ENCODE measurements at places on chromosomes 7 and 10.
A peak's percentile ranks its signal among the peaks of the same experiment; 100 is the strongest.

- no peaks in the 10 kb centered on the region for H3K27me3 ChIP-seq
- no peaks in the 10 kb centered on the region for H3K4me1 ChIP-seq
- no peak overlapping the region for H3K27ac ChIP-seq
- DNase-seq: no peak
Observed at GRCh38 chr10:70660722-70661121, 11.6 kb upstream of the ADAMTS14 start.

GRCh38 chr10:121157998-121158397 is 306.8 kb downstream of the WDR11 start:
- DNase-seq: no peak
- H3K4me1 ChIP-seq: no peaks in the 10 kb centered on the region
- H3K36me3 ChIP-seq: no peaks in the 10 kb centered on the region
- no peaks in the 10 kb centered on the region for H3K27me3 ChIP-seq
- no peak overlapping the region for H3K4me3 ChIP-seq
- H3K27ac ChIP-seq: no peak overlapping the region

DNA sequence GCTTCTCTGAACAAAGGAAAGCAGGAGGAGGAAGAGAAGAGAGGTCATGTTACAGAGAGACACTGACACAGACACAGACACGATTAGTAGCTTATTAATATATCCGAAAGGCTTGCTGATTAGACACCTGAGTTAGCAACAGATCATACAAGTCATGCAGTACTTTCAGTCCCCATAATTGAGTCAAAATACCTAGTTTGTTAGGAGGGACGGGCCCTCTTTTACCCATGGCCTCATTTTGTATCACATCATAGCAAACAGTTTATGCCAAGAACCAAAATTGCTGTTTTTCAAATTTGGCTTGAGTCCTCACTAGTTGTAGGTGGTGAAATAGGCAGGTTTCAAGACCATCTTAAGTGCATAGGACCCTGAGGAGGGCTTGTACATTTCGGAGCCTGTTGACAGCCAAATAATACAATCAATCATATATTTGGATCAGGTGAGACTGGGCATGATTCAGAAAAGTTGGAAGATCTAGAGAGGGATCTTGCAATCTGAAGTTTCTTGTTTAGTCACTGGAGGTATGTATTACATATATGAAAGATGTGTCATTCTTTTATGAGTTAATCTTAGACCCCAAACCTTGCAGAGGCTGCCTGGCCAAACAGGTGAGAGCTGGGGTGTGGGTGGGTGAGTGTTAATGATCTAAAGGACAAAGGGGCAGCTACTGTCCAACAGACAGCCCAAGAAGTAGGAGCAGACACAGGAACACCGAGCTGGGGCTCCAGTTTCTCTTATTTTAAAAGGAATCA is 65.4 kb downstream of the PRPF18 start:
- no peak overlapping the region for H3K4me3 ChIP-seq
- no peak overlapping the region for H3K27ac ChIP-seq
- peaks cover 18% of the 10 kb centered on the region for H3K36me3 ChIP-seq
- H3K4me1 ChIP-seq: no peaks in the 10 kb centered on the region

GRCh38 chr7:4747746-4748145 is 27.7 kb upstream of the AP5Z1 start:
- no peaks in the 10 kb centered on the region for H3K36me3 ChIP-seq
- peaks cover 1% of the 10 kb centered on the region for H3K27me3 ChIP-seq
- H3K4me3 ChIP-seq: no peak overlapping the region
- no peak overlapping the region for H3K27ac ChIP-seq
- no peaks in the 10 kb centered on the region for H3K4me1 ChIP-seq

GRCh38 chr10:24617771-24618396 is 105.8 kb downstream of the ARHGAP21 start:
- no peaks in the 10 kb centered on the region for H3K27me3 ChIP-seq
- peak; percentile 60 for DNase-seq
- H3K27ac ChIP-seq: no peak overlapping the region
- no peaks in the 10 kb centered on the region for H3K4me1 ChIP-seq
- H3K4me3 ChIP-seq: no peak overlapping the region

- H3K27me3 ChIP-seq: no peaks in the 10 kb centered on the region
- H3K27ac ChIP-seq: no peak overlapping the region
- H3K36me3 ChIP-seq: peaks cover 7% of the 10 kb centered on the region
- peaks cover 11% of the 10 kb centered on the region for H3K4me1 ChIP-seq
Observed at GRCh38 chr7:50754241-50754640, 28.5 kb downstream of the GRB10 start.

DNA sequence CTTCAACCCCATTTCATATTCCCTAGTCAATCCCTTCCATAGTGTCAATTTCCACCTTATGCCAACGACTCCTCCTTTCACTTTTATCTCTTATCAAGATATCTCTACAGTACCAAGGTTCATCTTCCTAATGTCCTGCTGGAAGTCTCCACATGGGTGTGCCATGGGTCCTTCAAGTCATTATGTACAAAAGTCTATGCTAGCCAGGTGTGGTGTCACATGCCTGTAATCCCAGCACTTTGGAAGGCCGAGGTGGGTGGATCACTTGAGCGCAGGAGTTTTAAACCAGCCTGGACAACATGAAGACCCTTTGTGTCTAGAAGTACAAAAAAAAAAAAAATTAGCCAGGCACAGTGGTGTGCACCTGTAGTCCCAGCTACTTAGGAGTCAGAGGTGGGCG is 47.6 kb downstream of the PRTFDC1 start:
- no peak overlapping the region for H3K4me3 ChIP-seq
- H3K27me3 ChIP-seq: no peaks in the 10 kb centered on the region
- no peak overlapping the region for H3K27ac ChIP-seq
- no peaks in the 10 kb centered on the region for H3K4me1 ChIP-seq

GRCh38 chr10:7445474-7446185 is 34.8 kb upstream of the SFMBT2 start:
- no peak overlapping the region for H3K27ac ChIP-seq
- H3K36me3 ChIP-seq: no peaks in the 10 kb centered on the region
- H3K4me1 ChIP-seq: peaks cover 3% of the 10 kb centered on the region
- DNase-seq: no peak
- no peak overlapping the region for H3K4me3 ChIP-seq
- H3K27me3 ChIP-seq: no peaks in the 10 kb centered on the region

DNA sequence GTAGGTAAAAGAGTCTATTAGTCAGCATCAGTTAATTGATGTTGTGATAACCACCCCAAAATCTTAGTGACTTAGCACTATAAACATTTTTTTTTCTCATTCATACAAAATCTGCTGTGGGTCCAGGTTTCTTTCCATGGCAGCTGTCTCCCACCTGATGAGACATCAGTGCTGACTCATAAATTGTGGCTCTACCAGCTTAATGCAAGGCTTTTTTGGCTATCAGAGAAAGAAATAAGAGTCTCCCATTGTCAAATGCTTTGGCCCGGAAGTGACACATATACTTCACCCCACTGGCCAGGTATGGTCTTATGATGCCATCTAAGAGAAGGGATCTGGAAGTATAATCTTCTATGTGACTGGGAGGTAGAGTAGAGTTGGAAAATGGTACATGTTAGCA is 14.5 kb downstream of the DNAJB9 start:
- no peaks in the 10 kb centered on the region for H3K27me3 ChIP-seq
- peaks cover 6% of the 10 kb centered on the region for H3K4me1 ChIP-seq
- H3K36me3 ChIP-seq: no peaks in the 10 kb centered on the region
- DNase-seq: no peak

DNA sequence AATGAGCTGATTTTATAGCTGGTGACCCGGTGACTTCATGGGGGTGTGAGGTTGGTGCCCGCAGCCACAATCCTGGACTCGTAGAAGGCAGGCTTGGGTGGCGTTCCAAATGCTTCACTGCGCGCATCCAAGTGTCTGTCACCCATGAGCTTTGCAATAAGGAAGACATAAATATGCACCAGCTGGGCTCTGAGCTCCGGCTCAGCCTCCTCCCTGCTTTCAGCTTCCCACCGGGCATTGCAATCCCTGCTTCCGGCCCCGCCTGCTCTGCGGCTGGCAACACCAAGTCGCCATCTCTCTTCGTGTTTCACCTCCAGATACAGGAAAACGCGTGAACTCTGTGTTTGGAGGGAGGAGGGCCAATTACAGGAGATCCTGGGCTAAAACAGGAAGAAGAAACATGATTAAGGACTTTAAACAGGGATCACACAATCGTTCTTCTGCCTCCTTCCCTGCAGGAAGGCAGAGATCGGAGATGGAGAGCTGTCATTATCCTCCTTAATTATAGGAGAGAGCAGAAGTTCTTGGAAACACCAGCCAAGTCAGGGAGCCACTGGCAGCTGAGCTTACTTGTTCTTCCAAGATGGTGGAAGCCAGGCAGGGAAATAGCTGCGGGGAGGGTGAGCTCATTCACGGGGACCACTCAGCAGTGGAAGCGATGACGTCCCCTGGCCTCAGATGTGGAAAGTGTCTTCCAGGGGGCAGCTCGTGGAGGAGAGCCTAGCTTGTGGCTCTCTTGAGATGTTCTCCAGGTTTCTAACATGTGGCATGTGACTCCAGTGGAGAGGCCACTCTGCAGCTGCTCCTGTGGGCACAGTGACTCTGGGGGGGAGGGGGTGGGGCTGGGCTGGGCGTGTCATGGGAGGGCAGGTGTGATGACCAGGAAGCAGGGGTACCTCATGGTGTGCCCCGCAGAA is 134.9 kb downstream of the CAMK1D start:
- peaks cover 20% of the 10 kb centered on the region for H3K4me1 ChIP-seq
- DNase-seq: no peak
- no peaks in the 10 kb centered on the region for H3K36me3 ChIP-seq
- H3K4me3 ChIP-seq: no peak overlapping the region
- H3K27me3 ChIP-seq: no peaks in the 10 kb centered on the region

GRCh38 chr10:113059371-113059780 is 109.3 kb downstream of the TCF7L2 start:
- H3K4me3 ChIP-seq: no peak overlapping the region
- H3K27me3 ChIP-seq: no peaks in the 10 kb centered on the region
- no peaks in the 10 kb centered on the region for H3K36me3 ChIP-seq
- DNase-seq: no peak

- no peak overlapping the region for H3K27ac ChIP-seq
- H3K36me3 ChIP-seq: no peaks in the 10 kb centered on the region
Observed at GRCh38 chr7:47465191-47465590, 116.7 kb downstream of the TNS3 start.

GRCh38 chr7:26112203-26112740 is 39.7 kb upstream of the NFE2L3 start:
- no peak overlapping the region for H3K27ac ChIP-seq
- H3K36me3 ChIP-seq: no peaks in the 10 kb centered on the region
- no peak overlapping the region for H3K4me3 ChIP-seq

DNA sequence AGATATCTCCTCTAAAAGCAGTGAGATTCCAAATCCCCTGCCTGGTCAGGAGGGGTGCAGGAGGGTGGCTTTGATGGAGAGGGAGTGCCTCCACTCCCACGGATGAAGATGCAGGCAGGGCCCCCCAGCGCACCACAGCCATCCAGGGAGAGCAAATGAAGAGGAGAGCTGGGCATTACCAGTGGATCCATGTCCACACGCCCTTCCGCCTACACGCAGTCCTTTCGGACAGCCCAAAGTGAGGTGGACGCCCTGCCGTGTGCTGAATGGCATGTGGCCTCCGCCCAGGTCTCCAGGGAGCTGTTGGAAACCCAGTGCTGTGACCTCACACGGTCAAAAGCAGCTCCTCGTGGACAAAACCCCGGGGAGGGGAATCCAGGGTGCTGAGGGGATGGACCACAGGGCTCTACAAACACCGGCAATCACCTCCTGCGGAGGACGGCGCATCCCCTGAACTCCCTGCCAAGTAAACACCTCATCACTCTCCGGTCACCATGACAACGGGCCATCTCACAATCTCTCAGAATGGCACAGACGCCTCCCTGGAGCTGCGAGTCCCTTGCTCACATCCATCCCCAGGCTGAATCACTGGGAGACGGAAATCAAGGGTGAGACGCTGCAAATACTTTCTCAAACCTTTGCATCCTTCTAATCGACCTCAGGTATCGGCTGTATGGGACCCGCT is 35.0 kb upstream of the DNAAF5 start:
- H3K4me1 ChIP-seq: no peaks in the 10 kb centered on the region
- DNase-seq: no peak
- no peaks in the 10 kb centered on the region for H3K27me3 ChIP-seq

GRCh38 chr7:80316811-80317210 is 182.2 kb downstream of the GNAI1 start:
- H3K27me3 ChIP-seq: no peaks in the 10 kb centered on the region
- H3K27ac ChIP-seq: no peak overlapping the region
- no peaks in the 10 kb centered on the region for H3K4me1 ChIP-seq
- no peaks in the 10 kb centered on the region for H3K36me3 ChIP-seq

- no peaks in the 10 kb centered on the region for H3K36me3 ChIP-seq
- no peak overlapping the region for H3K4me3 ChIP-seq
- no peak for DNase-seq
- peaks cover 5% of the 10 kb centered on the region for H3K27me3 ChIP-seq
- peaks cover 8% of the 10 kb centered on the region for H3K4me1 ChIP-seq
Observed at GRCh38 chr10:124386186-124387077, 32.3 kb downstream of the OAT start.

GRCh38 chr7:25652366-25652765 is 424.1 kb upstream of the NPVF start:
- H3K27me3 ChIP-seq: no peaks in the 10 kb centered on the region
- H3K27ac ChIP-seq: no peak overlapping the region
- no peak overlapping the region for H3K4me3 ChIP-seq
- no peaks in the 10 kb centered on the region for H3K4me1 ChIP-seq
- no peaks in the 10 kb centered on the region for H3K36me3 ChIP-seq

GRCh38 chr7:30038196-30038980 is 10.2 kb downstream of the PLEKHA8 start:
- no peaks in the 10 kb centered on the region for H3K36me3 ChIP-seq
- H3K4me1 ChIP-seq: peaks cover 2% of the 10 kb centered on the region
- DNase-seq: no peak
- H3K4me3 ChIP-seq: no peak overlapping the region

- no peaks in the 10 kb centered on the region for H3K36me3 ChIP-seq
- H3K4me1 ChIP-seq: no peaks in the 10 kb centered on the region
- no peak overlapping the region for H3K27ac ChIP-seq
- no peak for DNase-seq
Observed at GRCh38 chr10:27688276-27688675, 57.3 kb downstream of the MKX start.

DNA sequence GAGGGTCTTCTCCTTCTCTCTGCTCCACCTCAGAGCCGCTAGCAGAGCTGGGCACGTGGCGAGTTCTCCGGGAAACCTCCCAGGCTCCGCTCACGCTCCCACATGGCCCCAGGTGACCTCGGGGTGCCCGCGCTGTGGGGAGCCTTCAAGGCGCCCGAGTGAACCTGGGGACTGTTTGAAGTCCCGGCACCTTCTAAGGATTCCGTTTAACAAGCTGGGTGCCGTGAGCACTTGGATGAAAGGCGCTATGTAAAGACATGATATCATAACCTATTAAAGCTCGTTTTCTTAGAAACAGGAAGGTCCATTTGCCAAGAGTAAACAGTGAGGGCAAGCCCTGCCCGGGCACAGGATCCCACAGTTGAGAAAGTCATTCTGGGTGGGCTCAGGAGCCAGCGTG is 15.8 kb upstream of the MYL10 start:
- no peaks in the 10 kb centered on the region for H3K4me1 ChIP-seq
- H3K36me3 ChIP-seq: no peaks in the 10 kb centered on the region
- DNase-seq: no peak
- no peaks in the 10 kb centered on the region for H3K27me3 ChIP-seq
- H3K27ac ChIP-seq: no peak overlapping the region
